ENCODE measurements at places on chromosomes 7 and 10.

DNA sequence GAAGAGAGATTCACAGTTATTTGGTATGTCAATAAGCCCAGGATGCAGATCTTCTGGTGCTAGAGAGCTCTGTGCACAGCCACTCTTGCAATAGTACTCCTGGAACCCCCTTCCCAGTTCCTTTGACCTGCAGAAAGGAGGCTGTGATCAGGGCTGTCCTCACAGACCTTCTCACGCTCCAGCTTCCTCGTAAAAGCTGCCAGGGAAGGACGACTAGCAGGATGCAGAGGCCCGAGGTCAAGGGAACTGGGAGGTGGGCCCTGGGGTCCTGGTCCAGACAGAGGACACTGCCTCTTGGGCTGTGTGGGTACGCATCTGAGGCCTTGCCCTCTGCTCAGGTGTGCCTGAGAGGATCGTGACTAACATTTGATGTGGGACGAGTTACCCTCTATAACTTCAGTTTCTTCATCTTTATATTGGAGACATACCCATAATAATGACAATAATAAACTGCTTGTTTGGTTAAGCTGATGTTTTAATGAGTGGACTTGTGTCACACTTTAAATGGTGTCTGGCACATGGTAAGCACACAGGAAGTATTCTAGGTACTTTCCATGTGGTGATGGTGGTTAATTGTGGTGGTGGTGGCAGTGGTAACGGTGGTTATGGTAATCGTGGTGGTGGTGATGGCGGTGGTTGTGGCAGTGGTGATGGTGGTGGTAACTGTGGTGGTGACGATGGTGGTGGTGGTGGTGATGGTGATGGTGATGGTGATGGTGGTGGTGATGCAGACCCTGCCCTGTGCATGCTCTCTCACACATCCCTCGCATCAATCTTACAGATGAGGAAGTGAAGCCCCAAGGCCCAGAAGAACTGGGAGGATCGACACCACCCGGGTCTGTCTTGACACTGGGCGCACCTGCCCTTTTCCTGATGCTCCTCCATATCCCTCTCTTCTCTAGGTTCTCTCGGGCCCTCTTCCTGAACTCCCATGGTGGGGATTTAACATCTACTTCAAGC lies 235.2 kb upstream of the GRB10 start:
- no peak for DNase-seq

GRCh38 chr7:50552921-50553320 lies 12.3 kb downstream of the DDC start:
- DNase-seq: no peak

DNA sequence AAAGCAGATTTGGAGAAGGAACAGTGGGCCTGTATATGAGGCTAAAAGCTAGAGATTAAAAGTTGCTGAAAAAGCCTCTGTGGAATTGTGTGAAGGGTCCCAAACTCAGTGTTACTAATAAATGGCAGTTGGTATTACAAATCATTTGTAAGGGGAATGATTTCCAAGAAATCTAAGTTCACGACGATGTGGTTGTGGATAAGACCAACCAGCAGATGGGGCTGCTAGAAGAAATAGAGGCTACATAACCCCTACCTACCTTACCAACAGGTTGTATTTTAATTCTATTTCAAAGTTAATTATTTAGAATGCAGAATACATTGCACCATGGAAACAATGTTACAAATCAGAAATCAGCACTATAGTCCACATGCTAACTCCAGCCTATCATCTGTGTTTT lies 377.1 kb downstream of the HPSE2 start:
- no peak for DNase-seq

GRCh38 chr10:118239236-118239630 lies 102.9 kb downstream of the FAM204A start:
- DNase-seq: no peak

- DNase-seq: no peak
These were observed 84.1 kb downstream of the CPXM2 start for GRCh38 chr10:123807444-123808035.

GRCh38 chr10:6763423-6763822 lies 183.3 kb upstream of the PRKCQ start:
- DNase-seq: no peak

- no peak for DNase-seq
These were observed 214.7 kb upstream of the SLC26A5 start for GRCh38 chr7:103660455-103661371.

DNA sequence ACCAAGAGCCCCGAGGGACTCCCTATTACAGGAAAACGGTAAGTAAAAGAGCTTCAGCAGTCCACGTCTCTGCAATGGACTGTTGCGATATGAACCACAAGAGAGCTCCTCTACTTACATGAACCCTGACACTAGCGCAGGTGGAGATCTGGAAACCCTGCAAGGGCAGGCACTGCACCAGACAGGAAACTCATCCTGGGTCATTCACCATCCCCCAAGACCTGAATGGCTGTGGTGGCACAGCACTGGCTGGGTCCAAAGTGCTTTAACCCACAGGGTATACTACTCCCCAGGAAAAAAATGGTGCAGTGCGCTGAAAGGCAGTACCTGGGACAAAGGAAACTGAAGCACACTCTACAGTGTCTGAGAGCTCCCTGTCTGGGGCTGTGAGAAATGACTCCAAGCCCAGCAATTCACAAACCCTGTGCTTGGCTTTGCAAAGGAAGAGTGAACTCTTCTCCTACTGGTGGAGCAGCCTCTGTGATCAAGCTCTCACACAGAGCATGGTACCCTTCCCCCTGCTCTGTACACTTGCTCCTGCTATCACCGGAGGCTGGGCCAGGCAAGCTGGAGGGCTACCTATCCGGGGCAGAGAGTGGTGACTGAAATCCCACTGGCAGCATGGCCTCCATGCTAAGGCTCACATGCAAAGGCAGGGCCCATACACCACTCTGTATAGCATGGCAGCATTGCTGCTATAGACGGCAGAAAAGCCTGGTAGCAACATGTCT lies 44.9 kb downstream of the HIBADH start:
- DNase-seq: no peak

All from stimulated activated CD8-positive, alpha-beta memory T cell treated with anti-CD3 and anti-CD28 coated beads, Interleukin-4, amount 100 ng/mL, for 1 hour (primary cell).